ENCODE measurements at places on chromosomes 3 and 15.

DNA sequence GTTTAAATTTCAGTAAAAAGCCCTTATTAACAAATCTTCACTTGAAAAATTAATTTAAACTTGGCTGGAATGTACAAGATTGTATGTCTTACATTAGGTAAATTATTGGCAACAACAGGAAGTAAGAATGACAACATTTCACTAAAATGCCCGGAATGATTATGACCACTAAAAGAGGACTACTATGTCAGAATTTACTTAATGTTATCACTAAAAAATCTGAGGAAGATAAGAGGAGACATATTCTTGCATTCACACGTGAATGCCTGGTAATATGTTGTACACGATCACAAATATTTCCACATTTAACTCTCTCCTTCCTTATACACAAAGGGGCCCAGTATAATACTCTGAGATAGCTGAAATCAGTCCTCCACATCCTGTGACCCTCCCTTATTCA lies 29.7 kb downstream of the VGLL3 start:
- no peak for DNase-seq

- DNase-seq, result no peak
Observed at GRCh38 chr3:36434687-36435426, 54.6 kb downstream of the STAC start.

DNA sequence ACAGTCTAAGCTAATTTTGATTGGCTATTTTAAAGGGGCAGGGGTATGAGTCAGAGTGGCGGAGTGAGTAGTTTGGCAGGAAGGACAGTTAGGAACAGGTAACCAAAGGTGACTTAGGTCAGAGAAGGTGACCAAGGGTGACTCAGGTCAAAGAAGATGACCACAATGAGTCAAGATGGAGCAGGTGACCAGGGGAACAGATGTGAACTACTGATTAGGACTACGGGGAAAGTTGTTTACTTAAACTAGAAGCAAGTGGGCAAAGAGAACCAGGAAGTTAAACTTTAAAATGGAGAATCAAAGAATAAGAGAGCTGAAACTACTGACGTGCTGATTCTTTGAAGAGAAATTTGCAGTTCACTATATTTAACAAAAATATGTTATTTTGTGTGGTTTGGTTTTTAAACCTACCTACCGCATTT lies 14.1 kb upstream of the CA12 start:
- DNase-seq, result no peak

- peak; percentile 52 for DNase-seq
Observed at GRCh38 chr15:78056714-78057269, 20.7 kb downstream of the TBC1D2B start.

DNA sequence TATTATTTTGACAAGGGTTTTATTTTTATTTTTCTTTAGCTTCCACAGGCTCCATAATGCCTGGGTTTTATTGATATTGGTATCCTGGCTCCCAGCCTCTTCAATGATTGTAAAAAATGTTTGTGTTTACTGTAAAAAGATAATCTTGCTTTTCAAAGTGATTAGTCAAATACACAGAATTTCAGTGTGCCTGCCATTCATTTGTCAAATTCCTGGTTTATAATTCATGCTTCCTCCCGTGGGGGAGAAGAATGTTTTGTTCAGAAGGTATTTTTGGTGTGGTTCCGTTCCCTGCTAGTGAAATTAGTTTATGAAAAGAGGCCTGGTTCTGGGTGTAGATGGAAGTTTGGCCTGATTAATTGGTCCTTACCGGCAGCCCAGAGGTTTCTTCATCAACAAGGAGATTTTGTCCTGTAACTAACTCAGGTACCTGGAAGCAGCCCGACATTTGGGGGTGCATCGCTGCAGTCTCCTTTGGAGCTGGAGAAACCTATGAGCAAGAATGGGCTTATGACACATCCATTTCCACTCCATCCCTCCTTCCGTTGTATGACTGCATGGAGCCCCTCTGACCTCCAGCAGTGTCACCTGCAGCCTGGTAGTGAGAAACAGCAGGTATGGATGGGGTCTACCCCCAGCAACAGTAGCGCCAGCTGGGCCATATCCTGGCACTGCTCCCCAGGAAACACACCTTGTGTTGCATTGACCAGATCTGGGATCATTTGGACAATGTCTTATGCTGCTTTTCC lies 101.5 kb downstream of the PGPEP1L start:
- DNase-seq, result no peak

GRCh38 chr3:66023738-66024385 lies 14.9 kb downstream of the MAGI1 start:
- no peak for DNase-seq

DNA sequence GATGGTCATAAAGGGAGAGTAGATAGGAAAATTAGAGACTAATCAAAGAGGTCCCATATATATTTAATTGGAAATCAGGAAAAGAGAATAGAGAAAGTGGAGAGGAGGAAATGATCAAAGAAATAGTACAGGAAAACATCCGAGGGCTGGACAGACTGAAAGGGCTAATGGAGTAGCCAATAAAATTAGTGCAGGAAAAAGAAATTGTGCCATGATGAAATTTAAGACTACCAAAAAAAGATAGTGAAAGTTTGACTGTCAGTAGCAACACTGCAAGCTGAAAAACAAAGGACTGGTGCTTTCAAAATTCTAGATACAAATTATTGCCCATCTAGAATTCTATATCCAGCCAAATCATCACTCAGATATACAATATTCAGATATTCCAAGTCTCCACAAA lies 36.3 kb downstream of the SLC27A2 start:
- DNase-seq, result no peak

DNA sequence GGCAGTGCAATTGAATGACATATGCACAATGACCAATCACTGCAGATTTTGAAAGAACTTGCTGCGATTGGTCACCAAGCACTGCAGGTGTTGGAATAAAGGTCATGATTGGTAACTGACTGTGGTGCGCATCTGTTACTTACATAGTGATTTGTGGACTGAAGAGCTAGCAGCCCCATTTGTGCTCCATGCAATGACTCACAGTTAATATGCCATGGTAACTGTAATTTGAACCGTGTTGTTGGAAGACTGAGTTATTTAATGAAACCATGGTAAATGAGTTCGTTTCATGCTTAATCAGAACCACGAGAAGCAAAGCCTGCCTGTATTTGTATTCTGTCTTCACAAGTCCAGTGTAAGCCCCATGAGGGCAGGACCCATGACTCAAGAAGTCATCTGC lies 220.5 kb downstream of the TJP1 start:
- DNase-seq, result no peak

DNA sequence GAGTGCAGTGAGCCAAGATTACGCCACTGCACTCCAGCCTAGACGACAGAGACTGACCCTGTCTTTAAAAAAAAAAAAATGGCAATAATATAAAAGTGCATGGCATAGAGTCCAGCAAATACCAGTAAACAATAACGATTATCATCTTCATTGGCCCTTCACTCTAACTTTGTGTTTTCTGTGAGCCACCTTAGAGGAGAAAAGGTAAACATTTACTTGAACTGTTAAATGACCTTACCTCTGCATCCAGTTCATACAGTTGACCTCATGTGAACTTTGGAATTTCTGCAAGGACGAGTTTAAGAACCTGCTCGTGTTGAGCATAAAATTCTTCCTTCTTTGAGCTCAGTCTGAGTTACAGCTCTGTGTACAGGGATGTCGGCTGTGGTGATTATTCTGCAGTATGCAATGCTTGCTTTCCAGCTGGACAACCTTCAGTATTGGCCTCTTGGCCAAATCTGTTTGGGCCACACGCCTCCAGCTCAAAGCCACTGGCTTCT lies 56.6 kb downstream of the RLBP1 start:
- no peak for DNase-seq

DNA sequence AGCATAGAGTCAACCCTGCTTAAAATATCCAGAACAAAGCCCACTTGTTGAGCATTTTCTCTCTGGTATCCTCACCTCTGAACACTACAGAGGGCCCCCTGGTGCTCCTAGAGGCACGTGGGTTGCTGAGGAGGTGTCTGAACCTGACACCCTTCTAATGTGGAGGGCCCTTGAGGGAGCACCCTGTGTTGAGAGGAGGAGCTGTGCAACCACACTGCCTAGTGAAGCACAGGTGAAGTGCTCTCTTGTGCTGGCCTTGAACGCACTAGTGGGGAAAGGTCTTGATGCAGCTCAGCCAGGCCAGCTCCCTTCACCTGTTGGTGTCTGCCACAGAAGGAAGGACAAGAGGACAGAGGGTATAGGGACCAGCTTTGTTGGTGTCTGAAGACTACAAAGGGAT lies 51.9 kb downstream of the CCK start:
- DNase-seq, result no peak

GRCh38 chr3:108818404-108818803 lies 4.2 kb upstream of the TRAT1 start:
- peak; percentile 38 for DNase-seq

- DNase-seq, result no peak
Observed at GRCh38 chr3:145939431-145939830, 221.6 kb downstream of the PLOD2 start.

DNA sequence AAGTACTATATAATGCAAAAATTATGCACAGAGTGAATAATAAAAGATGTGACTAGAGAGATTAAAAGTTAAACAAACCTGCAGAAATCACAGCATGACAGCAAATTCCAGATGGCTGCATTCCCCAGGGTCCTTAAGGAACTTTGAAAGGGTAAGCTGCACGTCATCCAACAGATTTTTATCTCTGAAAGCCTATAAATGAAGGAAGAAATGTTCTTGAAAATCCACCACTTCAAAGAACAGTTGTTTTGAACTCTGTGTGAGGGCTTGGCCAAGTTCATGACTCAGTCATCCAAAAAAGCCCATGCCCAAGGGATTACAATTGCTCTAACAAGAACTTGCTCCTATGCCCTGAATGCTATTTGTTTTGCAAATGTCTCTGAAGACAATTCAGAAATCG lies 603.6 kb downstream of the PLOD2 start:
- DNase-seq, result no peak

- DNase-seq, result no peak
Observed at GRCh38 chr15:22968366-22968765, 11.8 kb downstream of the CYFIP1 start.

- no peak for DNase-seq
Observed at GRCh38 chr15:89221543-89221942, at the start of gene RLBP1. Gene RLBP1, minus strand, starts transcription at chr15:89221579. Its CDS starts 2,604 bp downstream, at chr15:89218975.

GRCh38 chr3:28907616-28908015 lies 373.3 kb upstream of the RBMS3 start:
- no peak for DNase-seq

- DNase-seq, result no peak
Observed at GRCh38 chr3:37898424-37898823, 36.7 kb downstream of the CTDSPL start.

- DNase-seq, result no peak
Observed at GRCh38 chr15:101255615-101256241, 3.9 kb upstream of the CHSY1 start.

GRCh38 chr3:136819392-136819730 lies 435 bp downstream of the SLC35G2 start:
- DNase-seq, result no peak

GRCh38 chr3:11835028-11835639 lies 11.6 kb downstream of the TAMM41 start:
- DNase-seq, result no peak

DNA sequence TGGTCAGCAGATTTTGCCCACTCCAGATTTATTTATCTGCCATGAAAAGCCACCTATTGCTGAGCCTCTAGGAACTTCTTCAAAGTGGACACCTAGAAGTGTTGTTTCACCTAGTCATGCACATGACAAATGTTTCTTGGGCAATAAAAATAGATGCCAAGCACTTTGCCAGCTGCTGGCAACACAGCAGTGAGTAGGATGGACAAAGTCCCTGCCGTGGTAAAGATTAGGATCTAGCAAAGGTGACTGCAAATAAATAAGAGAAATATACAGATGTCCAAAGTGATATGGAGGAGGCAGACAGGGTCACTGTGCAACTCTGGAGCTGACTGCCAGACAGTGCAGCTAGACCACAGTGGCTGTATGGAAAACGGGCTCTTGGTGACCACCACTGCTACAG lies 137.9 kb downstream of the SUCLG2 start:
- DNase-seq, result no peak

DNA sequence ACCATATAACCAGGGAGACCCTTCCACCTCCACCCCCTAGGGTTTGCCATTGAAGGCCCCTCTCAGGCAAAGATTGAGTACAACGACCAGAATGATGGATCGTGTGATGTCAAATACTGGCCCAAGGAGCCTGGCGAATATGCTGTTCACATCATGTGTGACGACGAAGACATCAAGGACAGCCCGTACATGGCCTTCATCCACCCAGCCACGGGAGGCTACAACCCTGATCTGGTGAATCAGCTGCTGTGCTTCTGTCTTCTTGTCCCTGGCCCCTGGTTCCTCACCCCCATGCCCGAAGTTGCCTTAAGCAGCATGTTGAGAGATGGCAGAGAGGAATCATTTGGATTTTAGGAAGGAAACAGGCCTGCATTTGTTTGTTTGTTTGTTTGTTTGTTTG lies 98.4 kb downstream of the FLNB start:
- DNase-seq, result no peak

DNA sequence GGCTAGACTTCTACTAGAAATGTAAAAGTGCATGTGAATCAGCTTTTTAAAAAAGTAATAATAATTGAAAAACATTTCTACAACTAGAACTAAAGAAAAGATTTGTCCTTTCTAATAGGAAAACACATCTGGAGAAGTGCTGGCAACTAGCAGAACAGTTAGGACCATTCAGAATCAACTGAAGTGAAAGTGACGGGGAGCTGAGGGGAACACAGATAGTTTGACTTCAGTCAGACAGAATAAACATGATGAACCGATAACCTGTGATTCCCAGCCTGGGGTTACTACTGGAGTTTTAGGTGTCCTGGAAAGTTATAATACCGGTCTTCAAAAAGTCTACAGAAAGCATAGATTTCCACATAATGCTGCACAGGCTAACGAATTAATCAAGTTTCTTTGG lies 28.1 kb downstream of the OPA1 start:
- DNase-seq, result no peak

DNA sequence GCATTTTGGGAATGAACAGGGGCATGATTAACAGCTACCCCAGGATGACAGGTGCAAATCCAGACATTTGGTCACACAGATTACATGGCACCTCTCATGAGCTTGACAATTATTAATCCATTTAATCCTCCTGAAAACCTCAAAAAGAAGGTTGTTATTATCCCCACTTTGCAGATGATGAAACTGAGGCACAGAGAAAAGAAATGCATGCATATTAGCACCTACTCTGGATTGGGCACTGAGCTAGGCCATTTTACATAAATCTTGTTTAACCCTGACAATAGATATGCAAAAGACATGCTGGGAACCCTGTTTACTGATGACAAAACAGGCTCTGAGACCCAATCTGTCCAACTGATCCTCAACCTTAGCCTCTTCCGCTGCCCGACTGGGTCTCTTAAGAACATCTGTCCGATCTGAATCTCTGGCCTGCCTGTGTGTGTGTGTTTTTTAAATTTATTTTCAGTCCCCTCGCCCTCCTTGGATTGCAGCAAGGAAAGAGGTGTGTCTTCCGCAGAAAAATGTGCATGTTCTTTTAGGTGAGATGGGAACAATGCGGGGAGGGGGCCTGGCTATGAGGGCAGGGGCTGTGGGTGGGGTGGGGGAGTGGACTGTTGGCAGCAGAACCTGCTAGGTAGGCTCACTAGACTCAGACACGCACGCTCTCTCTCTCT lies 162.5 kb downstream of the WNT7A start:
- no peak for DNase-seq

Measured in activated T-cell treated with anti-CD3 and anti-CD28 coated beads, Interleukin-2, amount 50 U/mL, for 1 hour (primary cell).